ENCODE measurements at places on chromosomes 6 and 20.

DNA sequence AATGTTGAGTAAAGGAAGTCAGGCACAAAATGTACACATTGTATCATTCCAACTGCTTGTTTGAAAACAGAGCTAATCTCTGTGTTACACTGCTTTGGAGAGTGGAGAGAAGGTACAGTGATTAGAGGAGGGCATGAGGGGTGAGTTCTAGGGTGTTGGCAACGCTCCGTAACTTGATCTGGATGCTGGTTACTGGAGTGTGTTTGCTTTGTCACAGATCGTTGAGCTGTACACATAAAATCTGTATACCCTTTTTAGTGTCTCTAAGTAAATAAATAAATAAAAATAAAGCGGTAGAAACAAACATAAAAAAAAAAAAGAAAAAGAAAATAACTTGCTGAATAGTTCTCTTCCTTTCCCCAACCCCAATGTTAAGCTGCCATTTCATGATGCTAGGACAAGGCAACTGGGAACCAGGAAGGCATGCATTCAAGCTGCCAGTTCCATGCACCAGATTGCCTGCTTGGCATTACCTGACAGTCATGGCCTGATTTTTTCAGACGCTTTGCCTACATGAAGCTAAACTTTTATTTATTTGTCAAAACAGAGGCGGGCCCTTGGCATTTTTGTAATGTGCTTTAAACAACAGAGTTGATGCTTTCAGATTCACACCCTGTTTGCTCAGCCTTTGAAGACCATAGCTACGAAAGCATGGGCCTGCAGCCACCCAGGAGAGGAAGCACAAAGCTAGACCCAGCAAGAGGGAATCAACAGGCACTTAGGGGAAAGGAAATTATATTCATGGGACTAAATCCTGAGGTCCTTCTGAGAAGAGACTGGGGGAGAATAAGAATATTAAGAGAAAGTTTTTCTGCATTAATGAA is 21.2 kb downstream of the TNFRSF21 start:
- DNase-seq: no peak

GRCh38 chr20:11716239-11716944 is 201.3 kb upstream of the BTBD3 start:
- DNase-seq: peak; percentile 98

GRCh38 chr20:22511943-22512910 is 72.1 kb downstream of the FOXA2 start:
- DNase-seq: no peak

DNA sequence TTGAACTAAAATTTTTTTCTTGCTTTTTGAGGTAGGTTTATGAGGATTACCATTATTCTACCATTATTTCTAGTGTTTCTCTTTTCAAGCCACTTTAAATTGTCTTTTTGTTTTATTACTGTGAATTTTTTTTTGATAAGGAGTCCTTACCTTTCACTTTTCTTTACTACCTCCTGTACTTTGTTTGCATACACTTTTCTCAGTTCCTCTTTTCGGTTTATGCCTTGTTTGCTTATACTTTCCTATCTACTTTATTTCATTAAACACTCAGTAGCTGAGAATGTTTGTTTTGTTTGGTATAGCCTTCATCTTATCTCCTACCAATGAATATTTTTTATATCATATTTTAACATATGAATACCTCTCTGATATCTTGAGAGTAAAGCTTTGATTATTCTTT is 147.9 kb downstream of the TFAP2B start:
- DNase-seq: no peak

DNA sequence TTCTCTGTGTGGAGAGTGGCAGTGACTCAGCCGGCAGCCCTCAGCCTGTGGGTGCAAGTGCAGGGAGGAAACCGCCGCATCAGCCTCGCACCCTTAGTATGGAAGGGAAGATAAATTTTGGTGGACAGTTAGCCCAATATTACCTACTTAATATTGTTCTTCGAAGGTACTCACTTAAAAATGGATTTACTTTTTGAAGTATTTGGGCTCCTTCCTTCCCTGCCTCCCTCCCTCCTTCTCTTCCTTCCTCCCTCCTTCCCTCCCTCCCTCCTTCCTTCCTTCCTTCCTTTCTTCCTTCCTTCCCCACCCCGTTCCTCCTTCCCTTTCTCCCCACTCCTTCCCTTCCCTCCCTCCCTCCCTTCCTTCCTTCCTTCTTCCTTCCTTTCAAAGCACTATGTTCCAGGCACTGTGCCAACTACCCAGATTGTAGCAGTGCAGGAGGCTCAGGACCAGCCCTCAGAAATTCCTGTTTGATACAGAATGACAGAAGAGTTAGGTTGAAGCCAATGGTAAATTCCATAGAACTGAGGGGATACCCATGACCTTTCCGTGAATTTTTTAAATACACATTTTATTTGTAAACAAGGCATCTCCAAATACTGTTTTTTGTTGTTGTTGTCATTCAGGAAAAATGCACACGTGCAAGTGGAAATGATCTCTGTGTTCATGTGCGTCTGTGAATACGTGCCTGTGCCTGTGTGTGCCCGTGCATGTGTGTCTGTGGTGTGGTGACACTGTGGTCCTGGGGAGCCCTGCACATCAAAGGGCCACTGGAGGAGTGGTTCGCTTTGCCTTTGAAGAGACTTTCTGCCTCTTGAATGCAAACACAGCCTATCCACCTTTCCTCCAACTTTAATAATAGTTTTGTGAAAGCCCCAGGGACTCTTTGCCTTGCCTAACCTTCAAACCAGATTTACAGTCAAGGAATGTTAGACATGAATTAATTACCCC is 141.7 kb downstream of the EDN3 start:
- DNase-seq: peak; percentile 36

DNA sequence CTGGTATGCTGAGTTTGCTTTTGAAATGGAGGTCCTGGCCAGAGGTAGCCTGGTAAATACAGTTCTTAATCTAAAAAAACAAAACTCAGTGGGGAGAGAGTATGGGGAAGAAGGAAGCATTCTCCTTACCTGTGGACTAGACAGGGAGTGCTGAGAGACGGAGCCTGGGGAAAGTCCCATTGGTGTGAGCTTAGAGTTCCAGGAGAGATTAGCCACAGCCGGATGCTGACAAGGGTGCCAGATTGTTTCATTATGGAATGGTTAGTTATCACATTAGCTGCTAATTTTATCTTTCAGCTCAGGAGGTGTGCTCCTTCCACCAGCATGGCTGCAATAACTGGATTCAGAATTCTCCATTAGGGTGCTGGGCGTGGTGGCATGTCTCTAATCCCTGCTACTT is 75.9 kb downstream of the RREB1 start:
- no peak for DNase-seq

- DNase-seq: peak; percentile 33
Observed at GRCh38 chr6:135655055-135655454, 157.5 kb upstream of the AHI1 start.

GRCh38 chr6:45419571-45420082 is 41.9 kb upstream of the SUPT3H start:
- peak; percentile 53 for DNase-seq

GRCh38 chr20:31972471-31973021 is 4.6 kb downstream of the XKR7 start:
- no peak for DNase-seq

DNA sequence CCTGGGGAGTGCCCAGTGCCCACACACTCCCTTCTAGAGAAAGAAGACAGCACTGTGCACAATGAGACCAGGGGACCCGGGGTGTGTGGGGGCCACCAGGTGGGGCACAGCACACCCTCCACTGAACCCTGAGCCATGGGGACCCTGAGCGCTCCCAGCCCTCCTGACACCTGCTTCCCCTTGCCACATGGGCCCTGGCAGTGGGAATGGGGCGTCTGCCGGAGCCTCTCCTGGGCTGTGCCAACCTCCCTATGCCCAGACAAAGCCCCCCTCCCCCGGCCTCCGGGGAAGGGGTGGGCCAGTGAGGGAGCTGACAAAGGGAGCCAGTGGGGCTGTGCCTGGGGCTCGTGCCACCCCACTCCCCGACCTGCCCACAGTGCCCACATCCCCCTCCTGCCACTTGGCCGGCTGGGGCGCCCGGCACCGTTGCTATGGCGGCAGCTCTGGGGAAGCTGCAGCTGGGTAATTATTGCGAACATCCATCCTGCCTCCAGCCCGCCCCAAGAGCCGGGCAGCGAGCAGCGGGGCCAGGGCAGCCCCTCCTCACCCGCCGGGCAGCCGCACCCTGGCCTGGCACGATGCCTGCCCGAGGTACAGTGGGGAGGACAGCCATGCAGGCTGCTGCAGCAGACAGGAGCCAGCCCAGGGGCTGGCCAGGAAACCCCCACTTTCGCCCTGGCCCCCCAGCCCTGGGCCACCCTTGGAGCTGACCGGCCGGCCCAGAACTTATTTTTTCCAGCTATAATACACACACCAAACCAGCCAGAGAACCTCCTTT is 41.9 kb upstream of the NOL4L start:
- DNase-seq: no peak

DNA sequence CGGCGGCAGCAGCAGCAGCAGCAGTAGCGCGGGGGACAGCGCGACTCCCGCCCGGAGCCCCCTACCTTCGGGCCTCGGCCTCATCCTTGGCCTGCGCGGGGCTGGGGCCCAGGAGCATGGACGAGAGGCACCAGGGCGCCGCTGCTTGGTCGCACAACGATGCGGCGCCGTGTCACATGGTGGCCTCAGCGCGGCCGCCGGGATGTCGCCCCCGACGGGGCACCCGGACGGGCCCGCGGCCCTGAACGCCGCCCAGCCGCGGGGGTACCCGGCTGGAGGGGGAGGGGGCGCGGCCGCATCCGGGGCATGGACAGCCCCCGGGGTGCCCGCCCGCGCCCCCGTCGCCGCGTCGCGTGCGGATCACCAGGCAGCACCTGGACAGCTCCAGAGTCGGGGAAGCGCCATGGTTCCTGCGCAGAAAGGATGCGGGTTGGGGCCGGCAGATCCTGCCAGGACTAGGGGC is 57.1 kb downstream of the CDH22 start:
- DNase-seq: no peak

- DNase-seq: no peak
Observed at GRCh38 chr6:157272866-157273755, 50.2 kb downstream of the TMEM242 start.

- DNase-seq: no peak
Observed at GRCh38 chr20:60494476-60494875, 536.3 kb downstream of the CDH26 start.

GRCh38 chr6:147108259-147108910 is 95.8 kb upstream of the STXBP5 start:
- DNase-seq: no peak

DNA sequence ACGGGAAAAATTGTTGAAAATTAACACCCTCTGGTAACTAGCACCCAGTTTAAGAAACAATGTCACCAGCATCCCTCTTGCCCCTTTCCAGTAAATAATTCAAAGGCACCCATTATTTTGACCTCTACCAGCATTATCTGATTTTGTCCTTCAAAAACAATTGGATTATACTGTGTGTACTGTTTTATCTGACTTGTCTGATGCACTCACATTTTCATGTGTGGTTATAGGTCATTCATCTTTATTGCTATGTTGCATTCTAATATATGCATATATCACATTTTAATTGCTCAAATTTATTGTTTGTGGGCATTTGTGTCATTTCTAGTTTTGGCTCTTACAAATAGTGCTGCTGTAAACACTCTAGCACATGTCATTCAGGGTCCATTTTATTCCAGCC is 260.9 kb upstream of the PRDM1 start:
- no peak for DNase-seq

DNA sequence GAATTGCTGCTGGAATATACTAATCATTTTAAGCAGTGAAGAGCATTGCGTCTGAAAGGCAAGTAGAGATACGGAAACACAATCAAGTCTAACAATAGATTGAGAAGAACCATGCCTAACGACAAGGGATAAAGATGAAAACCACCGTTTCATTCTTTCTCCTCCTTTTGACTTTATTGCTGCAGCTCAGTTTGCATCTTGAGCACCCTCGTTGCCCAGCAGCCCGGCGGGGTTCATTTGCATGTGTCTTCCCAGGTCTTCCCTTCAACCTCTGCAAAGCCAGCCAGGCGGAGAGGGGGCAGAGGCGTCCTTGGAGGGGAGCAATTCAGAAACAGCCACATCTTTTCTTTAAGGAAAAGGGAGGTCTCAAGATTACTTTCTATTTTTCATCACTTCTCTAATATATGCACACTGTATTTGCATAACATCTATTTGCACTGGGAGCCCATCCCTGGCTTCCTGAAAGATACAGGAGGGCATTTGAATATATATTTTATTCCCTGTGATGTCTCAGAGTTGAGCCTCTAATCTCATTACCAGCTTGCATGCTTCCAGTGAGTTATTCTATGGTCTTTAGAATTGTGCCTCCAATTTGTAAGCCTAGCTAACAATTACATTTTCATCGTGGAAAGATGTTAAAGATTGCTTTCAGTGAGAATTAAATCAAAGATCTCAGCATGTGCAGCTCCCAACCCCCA is 18.7 kb upstream of the PXDC1 start:
- no peak for DNase-seq

- no peak for DNase-seq
Observed at GRCh38 chr6:124055963-124056362, 252.3 kb downstream of the NKAIN2 start.

- DNase-seq: peak; percentile 45
Observed at GRCh38 chr6:24504649-24505586, 10.1 kb downstream of the ALDH5A1 start.
